ENCODE measurements at places on chromosomes 11 and 22.

- DNase-seq, result no peak
These were observed 24.5 kb upstream of the SESN3 start for GRCh38 chr11:95255251-95256145.

DNA sequence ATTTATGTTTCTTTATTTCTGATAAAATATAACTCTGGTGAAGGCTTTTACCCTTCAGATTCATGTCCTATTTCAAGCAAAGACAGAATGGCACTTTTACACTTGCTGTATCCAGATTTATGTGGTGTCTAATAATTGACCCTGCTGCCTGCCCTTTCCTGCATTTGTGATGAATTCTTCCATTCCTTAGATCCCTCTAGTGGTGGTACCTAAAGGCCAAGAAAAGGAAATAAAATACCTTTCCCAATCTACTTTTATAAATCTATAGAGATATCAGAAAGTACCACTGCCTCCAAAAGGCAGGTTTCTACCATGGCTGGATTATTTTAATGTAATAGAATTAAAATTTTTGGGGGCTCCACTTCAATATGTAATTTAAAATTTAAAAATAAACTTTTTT lies 34.2 kb downstream of the CCDC81 start:
- DNase-seq, result no peak

GRCh38 chr11:1780700-1781592 lies 17.2 kb upstream of the CTSD start:
- DNase-seq, result no peak

- DNase-seq, result no peak
These were observed 343.8 kb upstream of the ANO3 start for GRCh38 chr11:25988178-25988577.

DNA sequence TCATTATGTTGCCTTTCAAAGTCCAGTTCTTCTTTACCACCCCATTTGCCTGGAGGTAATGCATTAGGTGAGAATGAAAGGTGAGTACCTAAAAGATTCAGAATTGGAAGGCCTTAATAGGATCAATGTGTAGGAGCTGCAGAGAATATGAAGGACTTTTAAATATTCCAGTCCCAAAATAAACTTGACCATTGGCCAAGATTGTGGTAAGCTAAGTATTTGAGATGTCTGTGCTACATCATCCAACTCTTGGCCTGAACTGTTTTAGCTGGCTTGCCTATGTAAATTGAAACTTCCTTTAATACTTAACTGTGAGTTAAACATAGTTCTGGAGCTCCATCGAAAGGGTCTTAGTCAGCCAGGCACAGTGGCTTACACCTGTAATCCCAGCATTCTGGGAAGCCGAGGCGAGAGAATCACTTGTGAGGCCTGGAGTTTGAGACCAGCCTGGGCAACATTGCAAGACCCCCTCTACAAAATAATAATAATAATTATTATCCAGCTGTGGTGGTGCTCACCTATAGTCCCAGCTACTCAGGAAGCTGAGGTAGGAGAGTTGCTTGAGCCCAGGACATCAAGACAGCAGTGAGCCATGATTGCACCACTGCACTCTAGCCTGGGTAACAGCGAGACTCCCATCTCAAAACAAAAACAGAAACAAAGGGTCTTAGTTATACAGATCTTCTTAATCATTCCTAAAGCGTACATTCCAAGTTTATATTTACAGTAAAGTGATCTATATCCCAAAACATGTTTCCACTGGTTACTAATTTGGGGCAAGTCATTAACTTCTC lies 29.8 kb downstream of the MTMR3 start:
- DNase-seq, result no peak

- no peak for DNase-seq
These were observed 36.3 kb downstream of the MMP7 start for GRCh38 chr11:102494216-102494615.

GRCh38 chr11:30960387-30960992 lies 374.3 kb upstream of the MPPED2 start:
- DNase-seq, result no peak

- no peak for DNase-seq
These were observed 11.1 kb downstream of the KLHL35 start for GRCh38 chr11:75421902-75422247.

DNA sequence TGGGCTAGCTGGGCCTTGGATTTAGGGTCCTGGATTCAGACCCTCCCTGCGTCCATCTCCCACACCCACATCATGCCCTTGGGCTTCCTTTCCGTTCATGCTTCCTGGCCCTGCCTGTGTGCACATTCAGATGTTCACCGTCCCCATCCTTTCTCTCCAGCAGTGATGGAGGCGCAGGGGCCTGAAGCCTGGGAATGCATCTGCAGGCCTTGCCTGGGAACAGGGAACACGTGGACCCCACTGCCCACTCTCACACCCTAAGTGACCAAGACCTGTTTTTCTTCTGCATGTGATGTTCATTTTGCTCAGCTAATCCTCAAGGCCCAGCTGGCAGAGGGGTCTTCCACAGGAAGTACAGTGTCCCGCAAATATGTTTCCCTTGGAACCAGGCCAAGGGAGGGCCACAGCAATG lies 91.6 kb upstream of the PARVA start:
- no peak for DNase-seq

Data from activated CD4-positive, alpha-beta T cell treated with anti-CD3 and anti-CD28 coated beads for 1 hour (primary cell).